ENCODE measurements at places on chromosomes 11 and 22.

GRCh38 chr11:113436672-113437252, 38.4 kb downstream of the DRD2 start:
- no peak for DNase-seq

GRCh38 chr11:37264060-37264459, 666.0 kb upstream of the RAG2 start:
- peak; percentile 4 for DNase-seq

- no peak for DNase-seq
Observed at GRCh38 chr22:47166446-47167016, 404.1 kb downstream of the TBC1D22A start.

- peak; percentile 46 for DNase-seq
Observed at GRCh38 chr11:6397636-6398035, 7.4 kb downstream of the SMPD1 start.

Data from PC-3 (cell line).